T-helper 1 cell (primary cell): ENCODE measurements at places on chromosomes 4 and X.

GRCh38 chr4:133624744-133625143 lies 475.6 kb downstream of the PCDH10 start:
- DNase-seq: no peak

GRCh38 chr4:176818531-176818930 lies 25.8 kb upstream of the VEGFC start:
- DNase-seq: no peak

GRCh38 chr4:2251795-2252529 lies 9.9 kb downstream of the MXD4 start:
- DNase-seq: no peak

DNA sequence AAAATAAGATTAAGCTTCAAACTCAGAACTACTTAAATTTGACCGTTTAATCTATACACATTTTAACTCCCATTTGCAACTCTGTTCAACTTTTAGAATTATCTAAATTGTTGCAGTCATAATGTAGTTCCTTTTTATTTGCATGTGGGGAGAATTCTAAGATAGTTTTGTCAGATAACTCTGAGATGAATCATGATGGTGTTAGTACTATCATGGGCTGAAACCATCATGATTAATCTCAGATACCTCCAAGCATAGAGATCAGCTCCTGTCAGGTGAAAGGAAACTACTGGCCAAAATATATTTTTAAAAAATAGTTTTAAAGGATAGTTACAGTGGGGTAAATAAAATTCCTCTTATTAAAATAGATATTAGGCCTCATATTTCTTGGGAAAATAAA lies 39.0 kb downstream of the FBXO8 start:
- DNase-seq: no peak

DNA sequence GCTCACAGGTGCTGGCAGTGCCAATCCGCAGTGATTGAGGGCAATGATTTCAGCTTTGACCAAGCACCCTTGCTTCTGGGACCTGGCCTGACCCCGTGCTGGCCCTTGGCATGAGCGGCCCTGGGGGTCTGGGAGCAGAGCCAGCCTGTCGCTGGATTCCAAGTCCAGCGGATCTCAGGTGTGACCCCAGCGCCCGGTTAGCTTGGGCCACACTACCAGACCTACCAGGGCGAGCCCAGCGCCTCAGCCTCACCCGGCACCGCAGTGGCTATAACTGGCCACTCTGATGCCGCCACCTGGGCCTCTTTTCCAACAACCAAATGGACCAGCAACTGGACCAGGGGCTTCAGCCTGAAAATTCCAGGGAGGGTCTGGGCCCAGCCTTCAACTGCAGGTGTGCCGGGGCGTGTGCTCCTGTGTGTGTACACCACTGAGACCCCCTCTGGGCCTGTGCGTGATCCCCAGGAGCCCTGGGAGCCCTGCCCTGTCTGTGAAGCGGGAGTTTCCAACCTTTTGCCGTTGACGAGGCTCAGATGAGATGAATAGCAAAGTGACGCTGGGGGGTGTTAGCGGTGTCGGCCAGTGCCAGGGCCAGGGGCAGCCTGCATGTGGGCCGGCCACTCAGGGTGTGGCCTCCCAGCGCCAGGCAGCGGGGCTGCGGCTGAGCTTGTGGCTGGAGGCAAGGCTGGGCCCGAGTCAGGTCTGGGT lies 658 bp downstream of the SH3TC1 start:
- no peak for DNase-seq
